Neural crest cell (in vitro differentiated cells): ENCODE measurements at places on chromosomes 1 and 21. TPM values are rescaled to one million over a fixed set of nuclear protein-coding genes. Genes with fewer than 3 reads are reported as not detected.

Gene FAM151A
- total RNA-seq, result not detected in 2 replicates

Gene TRIM17
- total RNA-seq, result 4.7 and 6.3 TPM in 2 replicates

Gene PPIE
- 51.3 and 56.2 TPM in 2 replicates for total RNA-seq

Gene PTGFRN
- total RNA-seq, result 35.6 and 42.5 TPM in 2 replicates

Gene CXADR
- 32.6 and 34.8 TPM in 2 replicates for total RNA-seq

Gene GLIS1
- total RNA-seq, result not detected in 2 replicates

Gene FCRL5
- not detected in 2 replicates for total RNA-seq

GRCh38 chr21:33245289-33245918, 15.7 kb downstream of the IFNAR2 start:
- peaks cover 38% of the 10 kb centered on the region for H3K36me3 ChIP-seq
- no peak overlapping the region for H3K27ac ChIP-seq
- no peaks in the 10 kb centered on the region for H3K4me1 ChIP-seq
- H3K4me3 ChIP-seq, result no peak overlapping the region
- H3K27me3 ChIP-seq, result no peaks in the 10 kb centered on the region
- no peak for DNase-seq

DNA sequence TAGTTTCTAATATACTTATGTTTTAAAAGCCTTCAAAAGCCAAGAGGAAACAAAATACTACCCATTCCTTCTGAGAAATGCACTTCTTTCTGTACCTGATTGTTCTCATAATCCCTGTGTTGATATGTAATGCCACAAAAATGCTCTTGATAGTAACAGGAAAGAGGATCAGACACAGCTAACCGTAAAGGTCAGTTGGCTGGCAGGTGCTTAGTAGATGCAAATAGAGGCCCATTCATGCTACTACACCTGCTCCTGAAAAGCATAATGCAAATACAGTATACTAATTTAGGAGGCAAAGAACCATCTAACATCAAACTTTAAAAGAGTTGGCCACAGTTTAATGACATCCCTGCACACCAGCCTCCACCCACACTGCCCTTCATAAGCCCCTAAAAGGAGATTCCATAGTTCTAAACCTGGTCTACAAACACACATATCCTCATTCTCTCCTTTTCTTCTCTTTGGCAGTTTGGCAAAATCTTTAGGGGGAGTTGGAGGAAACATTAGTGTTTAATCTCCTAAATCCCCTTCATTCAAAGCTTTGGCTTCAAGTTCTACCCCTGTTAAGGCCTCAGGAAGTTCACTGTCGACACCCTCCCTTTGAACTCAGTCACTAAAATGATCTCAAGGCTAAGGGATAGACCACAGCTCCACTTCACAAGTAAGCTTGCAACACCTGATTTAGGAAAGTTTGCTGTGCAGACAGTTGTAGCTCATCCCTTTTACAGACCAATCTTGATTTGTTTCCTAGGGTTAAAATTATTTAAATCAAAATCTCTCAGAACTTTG, 2.9 kb upstream of the CD46 start:
- no peak overlapping the region for H3K4me3 ChIP-seq
- no peaks in the 10 kb centered on the region for H3K27me3 ChIP-seq
- DNase-seq, result no peak
- no peaks in the 10 kb centered on the region for H3K36me3 ChIP-seq
- peaks cover 29% of the 10 kb centered on the region for H3K4me1 ChIP-seq

DNA sequence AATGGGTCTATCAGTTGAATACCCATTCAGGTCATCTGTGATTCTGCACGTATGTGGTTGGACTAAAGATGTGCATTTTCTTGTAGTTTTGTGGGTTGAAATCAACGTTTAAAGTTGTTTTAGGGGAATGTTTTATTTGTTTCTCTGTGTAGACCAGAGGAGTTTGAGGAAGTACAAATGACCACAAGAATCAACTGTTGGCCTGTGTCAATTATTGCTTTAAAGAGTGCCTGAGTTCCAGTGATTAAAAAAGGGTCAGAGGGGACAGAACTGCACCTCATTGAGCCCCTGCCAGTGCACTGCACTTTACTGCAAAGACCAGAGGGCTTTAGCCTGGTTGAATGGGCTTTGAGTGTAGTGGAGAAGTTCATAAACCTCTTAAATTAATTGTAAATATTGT, 190.3 kb downstream of the VPS13D start:
- H3K27me3 ChIP-seq, result no peaks in the 10 kb centered on the region
- no peaks in the 10 kb centered on the region for H3K4me1 ChIP-seq
- H3K36me3 ChIP-seq, result peaks cover 15% of the 10 kb centered on the region
- no peak overlapping the region for H3K4me3 ChIP-seq

DNA sequence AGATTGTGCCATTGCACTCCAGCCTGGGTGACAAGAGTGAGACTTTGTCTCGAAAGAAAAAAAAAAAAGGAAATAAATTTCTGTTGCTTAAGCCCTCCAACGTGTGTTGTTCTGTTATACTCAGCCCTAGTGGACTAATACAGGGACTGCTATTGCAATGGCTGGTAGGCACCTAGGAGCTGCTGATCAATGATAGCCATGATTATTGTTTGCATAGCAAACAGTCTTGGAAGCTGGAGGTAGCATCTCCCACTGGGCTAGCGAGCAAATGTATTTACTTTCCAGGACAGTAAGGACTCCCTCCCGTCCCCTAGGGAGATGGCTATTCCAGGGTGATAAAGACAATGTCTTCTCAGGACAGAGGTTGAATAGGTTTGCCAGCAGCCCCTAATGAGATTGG, 13.5 kb upstream of the TNFRSF8 start:
- H3K27me3 ChIP-seq, result no peaks in the 10 kb centered on the region
- H3K4me3 ChIP-seq, result no peak overlapping the region
- H3K4me1 ChIP-seq, result peaks cover 21% of the 10 kb centered on the region
- DNase-seq, result no peak

- peaks cover 8% of the 10 kb centered on the region for H3K36me3 ChIP-seq
- H3K4me3 ChIP-seq, result no peak overlapping the region
- no peak for DNase-seq
- no peak overlapping the region for H3K27ac ChIP-seq
These were observed 83.9 kb downstream of the DYRK1A start for GRCh38 chr21:37450445-37450941.

DNA sequence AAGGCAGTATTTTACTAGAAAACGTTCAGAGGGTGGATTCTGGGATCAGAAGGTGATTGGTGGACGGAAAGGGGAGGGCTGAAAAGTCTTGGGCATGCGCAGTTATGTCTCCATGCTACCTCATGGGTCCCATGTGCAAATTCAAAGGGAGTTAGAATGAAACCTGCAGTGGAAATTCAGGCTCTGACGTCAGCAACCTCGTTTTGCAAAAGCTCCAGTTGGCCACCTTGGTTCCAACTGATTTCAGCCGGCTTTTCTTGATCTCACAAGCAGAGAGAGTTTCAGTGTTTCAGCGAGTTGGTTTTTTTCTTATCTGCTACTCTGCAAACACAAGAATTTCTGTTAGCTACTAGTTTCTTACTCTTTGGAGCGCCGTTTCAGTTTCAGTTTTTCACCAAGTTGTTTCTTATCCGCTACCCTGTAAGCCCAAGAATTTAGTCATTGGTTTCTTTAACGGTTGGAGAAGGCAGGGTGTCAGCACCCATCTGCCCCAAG, 69.8 kb upstream of the PGBD5 start:
- H3K27me3 ChIP-seq, result peaks cover 18% of the 10 kb centered on the region
- DNase-seq, result no peak
- no peak overlapping the region for H3K4me3 ChIP-seq
- peak overlapping the region; percentile 40 for H3K27ac ChIP-seq
- H3K36me3 ChIP-seq, result no peaks in the 10 kb centered on the region
- no peaks in the 10 kb centered on the region for H3K4me1 ChIP-seq

DNA sequence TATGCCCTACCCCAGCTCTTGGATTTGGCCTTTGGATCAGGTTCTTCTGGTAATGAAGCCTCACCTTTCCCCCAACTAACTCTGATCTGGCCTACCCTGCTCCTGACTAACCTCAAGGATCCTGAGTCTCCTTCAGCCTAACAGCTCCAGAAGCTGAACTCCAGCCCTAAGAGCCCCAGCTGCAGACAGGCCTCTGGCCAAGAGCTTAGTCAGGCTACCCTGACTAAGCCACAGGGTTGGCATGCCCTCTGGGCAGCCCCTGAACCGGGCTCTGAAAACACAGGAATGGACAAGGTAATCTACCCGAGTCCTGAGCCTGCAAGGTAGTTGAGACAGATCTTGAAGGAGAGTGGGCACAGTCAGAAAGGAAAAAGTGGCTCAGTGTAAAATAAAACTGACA, 29.4 kb downstream of the COA7 start:
- no peak overlapping the region for H3K27ac ChIP-seq
- DNase-seq, result no peak
- H3K27me3 ChIP-seq, result no peaks in the 10 kb centered on the region
- H3K36me3 ChIP-seq, result no peaks in the 10 kb centered on the region

DNA sequence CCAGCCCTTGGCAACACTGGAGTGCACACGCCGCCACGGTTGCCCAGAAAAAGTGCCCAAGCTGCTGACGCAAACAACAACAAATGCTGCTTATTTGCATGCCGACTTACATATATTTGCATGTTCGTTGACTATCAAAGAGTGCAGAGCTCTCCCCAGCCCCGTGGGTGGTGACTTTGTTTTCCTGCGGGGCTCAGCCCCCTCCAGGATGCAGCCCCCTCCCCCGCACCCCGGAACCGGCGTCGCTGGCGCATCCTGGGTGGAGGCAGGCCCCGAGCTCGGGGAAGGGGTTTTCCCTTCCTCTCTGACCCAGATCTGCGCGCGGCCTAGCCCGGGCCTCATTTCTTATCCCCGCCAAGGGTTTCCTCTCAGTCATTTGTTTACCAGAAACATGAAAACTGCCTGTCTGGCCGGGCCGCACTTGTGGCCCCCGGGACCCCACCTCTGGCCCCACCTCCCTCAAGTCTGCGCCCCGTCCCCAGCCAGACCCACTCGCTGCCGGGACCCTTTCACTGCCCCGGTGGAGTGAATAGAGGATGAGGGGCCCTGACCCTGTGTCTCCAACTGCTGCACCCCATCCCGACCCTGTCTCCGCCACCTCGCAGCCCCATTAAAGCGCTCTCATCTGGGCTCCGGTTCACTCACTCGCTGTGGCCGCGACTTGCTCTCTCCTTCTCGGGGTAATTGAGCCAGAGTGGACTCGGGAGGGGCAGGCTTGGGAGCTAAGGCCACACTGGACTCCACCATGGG, 5.5 kb downstream of the TNFRSF25 start:
- H3K36me3 ChIP-seq, result peaks cover 5% of the 10 kb centered on the region
- H3K27me3 ChIP-seq, result no peaks in the 10 kb centered on the region

DNA sequence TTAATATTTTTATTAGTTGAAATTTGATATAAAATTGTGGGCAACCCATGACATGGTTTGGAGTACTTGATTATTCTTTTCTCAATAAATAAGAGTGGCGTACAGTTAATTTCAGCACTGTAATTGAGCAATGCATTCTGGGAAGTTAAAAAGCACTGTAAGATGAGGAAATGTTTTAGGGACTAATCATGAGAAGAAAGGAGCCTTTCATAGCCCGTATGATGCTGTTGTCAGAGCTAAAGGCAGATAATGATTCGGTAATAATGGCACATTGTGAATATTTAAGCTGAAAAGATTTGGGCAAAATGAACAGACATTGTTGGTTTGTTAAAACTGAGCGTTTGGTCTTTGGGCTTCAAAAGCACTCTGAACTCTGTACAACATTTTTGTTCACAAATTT, 139.3 kb downstream of the NFIA start:
- no peaks in the 10 kb centered on the region for H3K27me3 ChIP-seq
- peak overlapping the region; percentile 22 for H3K4me3 ChIP-seq
- H3K36me3 ChIP-seq, result no peaks in the 10 kb centered on the region
- peak overlapping the region; percentile 36 for H3K27ac ChIP-seq
- DNase-seq, result no peak
- peaks cover 14% of the 10 kb centered on the region for H3K4me1 ChIP-seq

GRCh38 chr1:59520827-59521418, 224.0 kb downstream of the FGGY start:
- no peak overlapping the region for H3K4me3 ChIP-seq
- H3K27ac ChIP-seq, result peak overlapping the region; percentile 62
- H3K4me1 ChIP-seq, result peaks cover 25% of the 10 kb centered on the region
- no peak for DNase-seq

DNA sequence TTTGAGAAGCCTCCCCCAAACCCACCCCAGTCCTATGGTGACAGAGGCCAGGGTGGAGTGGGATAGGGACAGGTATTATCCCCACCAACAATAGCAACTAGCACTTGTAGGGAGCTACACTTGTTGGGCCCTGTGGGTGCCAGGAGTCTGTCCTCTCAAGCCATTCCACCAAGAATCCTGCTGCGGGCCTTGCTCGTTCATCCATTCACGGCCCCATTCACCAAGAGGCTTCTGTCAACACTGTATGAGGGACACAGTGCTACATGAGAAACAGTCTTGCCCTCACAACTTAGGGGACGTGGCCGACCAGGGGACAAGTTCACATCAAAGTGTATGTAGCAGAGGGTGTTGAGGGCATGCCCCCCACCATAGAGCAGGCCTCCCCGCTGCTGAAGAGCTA, 18.9 kb downstream of the SHISA4 start:
- DNase-seq, result no peak
- peaks cover 24% of the 10 kb centered on the region for H3K4me1 ChIP-seq
- H3K36me3 ChIP-seq, result no peaks in the 10 kb centered on the region
- H3K27ac ChIP-seq, result no peak overlapping the region
- H3K27me3 ChIP-seq, result no peaks in the 10 kb centered on the region

- no peaks in the 10 kb centered on the region for H3K27me3 ChIP-seq
- H3K36me3 ChIP-seq, result peaks cover 3% of the 10 kb centered on the region
- no peak overlapping the region for H3K4me3 ChIP-seq
- no peak overlapping the region for H3K27ac ChIP-seq
These were observed 241.3 kb downstream of the KCNT2 start for GRCh38 chr1:196366817-196367495.

DNA sequence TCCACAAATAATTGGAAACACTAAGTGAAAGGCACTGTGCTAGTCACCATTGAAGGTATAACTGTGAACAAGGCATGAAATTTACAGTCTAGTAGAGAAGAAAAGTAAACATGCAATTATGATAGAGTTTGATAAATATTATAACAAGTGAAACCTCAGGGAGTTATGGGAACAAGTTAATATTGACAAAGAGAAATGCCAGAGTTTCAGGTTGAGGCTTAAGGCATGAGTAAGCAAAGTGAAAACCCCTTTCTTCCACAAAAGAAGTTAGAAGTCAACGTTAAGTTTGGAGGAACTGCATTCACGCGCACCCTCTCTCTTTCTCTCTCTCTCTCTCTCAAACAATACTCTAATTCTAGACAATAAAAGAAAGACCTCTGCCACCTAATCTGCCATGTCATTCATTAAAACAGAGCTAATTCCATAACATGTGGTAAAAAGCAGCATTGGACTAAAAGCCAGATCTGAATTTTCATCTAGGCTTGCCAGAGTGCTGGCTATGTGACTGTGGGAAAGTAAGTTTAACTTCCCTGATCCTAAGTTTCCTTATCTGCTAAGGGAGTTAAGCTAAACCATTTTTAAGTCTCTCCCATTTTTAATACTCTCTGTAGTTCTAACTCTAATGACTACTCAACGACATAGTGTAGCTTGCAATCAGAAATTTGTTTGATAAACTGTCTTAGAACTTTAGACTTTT, 22.0 kb downstream of the SLC44A5 start:
- peaks cover 7% of the 10 kb centered on the region for H3K36me3 ChIP-seq
- H3K4me1 ChIP-seq, result peaks cover 20% of the 10 kb centered on the region
- no peaks in the 10 kb centered on the region for H3K27me3 ChIP-seq
- DNase-seq, result no peak
- H3K4me3 ChIP-seq, result no peak overlapping the region

GRCh38 chr21:38819719-38820159, 14.0 kb downstream of the ETS2 start:
- H3K27ac ChIP-seq, result peak overlapping the region; percentile 75

- no peak overlapping the region for H3K27ac ChIP-seq
- no peak overlapping the region for H3K4me3 ChIP-seq
- no peaks in the 10 kb centered on the region for H3K4me1 ChIP-seq
- H3K27me3 ChIP-seq, result no peaks in the 10 kb centered on the region
- no peak for DNase-seq
- H3K36me3 ChIP-seq, result no peaks in the 10 kb centered on the region
These were observed 1678.9 kb downstream of the KCNT2 start for GRCh38 chr1:194929357-194929756.

GRCh38 chr1:16092097-16092922, 18.9 kb upstream of the FAM131C start:
- no peak for DNase-seq
- H3K27ac ChIP-seq, result no peak overlapping the region
- no peak overlapping the region for H3K4me3 ChIP-seq
- peaks cover 7% of the 10 kb centered on the region for H3K4me1 ChIP-seq
